Activated T-cell treated with anti-CD3 and anti-CD28 coated beads for 48 hours (primary cell): ENCODE measurements at places on chromosomes 6 and 20.

DNA sequence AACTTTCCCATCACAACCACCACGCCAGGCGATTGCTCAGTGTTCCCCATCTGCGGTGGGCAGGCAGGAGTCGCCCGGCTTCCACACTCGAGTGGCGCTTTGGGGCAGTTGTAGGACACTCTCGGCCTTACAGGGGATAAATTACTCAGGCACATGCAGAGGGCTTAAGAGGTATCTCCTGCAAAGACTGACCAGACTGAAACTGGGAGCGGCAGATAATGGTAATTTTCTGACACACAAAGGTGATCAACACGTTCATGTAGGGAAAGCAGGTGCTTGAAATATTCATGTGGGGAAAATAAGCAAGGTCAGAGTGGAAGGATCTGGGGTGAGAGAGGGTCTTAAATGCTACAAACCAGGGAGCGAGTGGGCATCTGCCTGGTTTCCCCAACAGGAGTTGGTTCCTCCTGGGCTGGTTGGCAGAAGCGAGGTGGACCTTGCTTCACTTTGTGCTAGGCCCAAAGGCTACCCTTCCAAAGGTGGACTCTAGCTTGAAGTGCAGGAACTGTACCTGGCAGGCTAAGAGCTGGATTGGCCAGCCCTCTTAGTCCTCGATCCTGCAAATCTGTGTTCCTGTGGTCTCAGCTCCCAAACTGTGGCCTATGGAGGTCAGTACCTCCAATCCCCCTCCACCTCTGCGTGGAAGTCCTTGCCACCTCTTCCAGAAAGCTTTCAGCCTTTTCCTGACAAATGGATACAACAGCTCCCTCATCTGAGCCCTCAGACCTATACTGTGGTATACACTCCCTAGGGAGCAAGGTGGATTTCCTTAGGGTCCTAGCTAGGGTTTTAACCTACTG is 16.7 kb downstream of the PLAGL2 start:
- no peak for DNase-seq

DNA sequence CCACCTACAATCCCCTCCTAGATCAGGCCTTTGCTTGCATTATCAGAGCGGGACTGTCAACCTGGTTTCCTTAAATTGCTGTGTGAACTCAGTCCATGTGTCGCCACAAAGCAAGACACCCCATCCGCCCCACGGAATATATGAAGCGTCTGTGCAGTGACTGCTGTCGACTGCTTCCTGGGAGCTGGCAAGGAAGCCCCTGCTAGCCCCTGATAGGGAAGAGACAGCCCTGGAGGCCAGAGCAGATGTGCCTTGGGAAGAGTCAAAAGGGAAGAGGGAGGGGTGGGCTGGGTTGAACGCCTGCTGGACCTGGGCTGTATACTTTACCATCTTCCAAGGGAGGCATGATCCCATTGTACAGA is 44.1 kb upstream of the APCDD1L start:
- no peak for DNase-seq

DNA sequence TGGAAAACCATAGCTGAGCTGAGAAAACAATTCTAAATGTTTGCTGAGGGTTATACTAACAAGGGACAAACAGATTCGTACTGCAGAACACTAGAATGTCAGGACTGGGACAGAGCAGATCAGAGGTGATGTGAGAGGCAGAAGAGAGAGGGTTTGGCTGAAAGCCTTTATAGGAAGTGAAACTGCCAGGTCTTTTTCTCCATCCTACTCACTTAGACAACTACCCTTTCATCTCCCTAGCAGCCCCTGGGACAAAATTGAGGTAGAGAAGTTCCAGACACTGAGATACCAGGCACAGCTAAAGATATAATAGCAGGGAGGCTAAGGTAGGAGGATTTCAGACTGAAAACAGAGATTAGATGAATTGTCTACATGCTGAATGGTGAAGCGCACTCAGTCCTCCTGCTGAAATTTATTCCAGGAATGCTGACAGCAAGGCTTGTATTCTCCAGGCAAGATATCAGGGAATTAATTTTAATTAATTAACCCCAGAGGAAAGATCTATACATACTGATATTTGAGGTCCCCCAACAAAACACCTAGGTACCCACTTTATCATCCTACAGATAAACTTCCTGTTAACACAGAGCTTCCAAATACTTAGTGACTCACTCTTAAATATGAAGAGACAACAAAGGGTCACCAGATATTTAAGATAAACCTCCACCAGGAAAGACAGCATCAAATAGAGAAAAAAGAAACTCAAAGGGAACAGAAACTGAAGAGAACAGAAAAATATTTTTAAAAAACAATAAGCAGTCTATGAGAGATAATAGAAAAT is 12.6 kb upstream of the EIF2S2 start:
- DNase-seq, result no peak

GRCh38 chr20:43388268-43389002 is 69.3 kb upstream of the SRSF6 start:
- no peak for DNase-seq

GRCh38 chr6:13923527-13924145 is 1.1 kb upstream of the RNF182 start:
- DNase-seq, result no peak

- peak; percentile 48 for DNase-seq
These were observed 1.4 kb downstream of the TFEB start for GRCh38 chr6:41733707-41734665.

DNA sequence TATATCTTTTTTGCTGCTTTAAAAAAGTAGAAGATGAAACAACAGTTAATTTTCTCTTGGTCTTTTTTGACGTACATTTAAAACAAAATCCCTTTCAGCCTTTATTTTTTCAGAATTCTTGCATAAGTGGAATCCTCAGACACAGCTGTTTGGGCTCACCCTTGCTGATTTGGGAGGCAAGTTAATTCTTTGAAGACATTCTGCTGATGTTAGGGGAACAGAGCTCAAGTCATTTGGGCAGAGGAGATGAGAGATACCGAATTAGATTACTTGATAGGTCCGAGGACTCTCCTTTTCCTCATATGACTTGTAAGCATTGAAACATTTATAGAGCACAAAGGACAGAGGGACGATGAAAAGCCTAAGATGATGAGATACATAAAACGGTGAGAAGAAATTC is 567.9 kb upstream of the CITED2 start:
- no peak for DNase-seq

DNA sequence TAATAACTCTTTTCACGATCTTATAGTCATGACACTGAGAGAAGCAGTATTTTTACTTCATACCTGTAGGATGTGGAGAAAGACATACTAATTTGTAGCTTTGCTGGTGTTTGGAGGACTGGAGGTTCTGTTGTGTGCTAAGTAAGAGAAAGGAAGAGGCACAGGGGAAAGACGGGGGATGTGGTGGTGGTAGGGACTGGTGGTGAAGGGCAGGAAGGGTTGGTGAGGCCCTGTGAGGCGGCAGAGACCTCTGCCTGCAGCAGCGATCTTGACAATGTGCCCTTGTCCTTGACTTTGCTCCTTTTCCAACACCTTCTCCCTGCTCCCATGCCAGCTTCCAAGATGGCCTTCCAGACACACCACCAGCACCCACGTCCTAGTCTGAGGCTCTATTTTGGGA is 32.6 kb upstream of the MPC1 start:
- DNase-seq, result no peak

DNA sequence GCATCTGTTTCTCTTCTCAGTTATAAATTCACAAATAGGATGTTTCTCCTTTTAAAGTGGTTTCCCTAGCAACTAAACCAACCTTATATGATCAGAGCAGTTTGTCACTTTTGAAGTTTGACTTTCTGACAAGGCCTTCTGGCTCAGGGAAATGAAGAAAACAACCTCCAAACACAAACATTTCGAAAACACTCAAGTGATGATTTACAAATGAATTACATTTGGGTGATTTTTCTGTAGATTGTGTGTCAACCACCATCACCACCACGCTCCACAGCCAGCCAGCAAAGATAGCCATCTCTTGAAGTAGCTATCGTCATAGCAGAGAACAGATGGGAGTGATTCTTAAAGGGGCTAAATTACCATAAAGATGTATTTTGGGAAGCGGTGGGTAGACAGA is 16.5 kb upstream of the MLIP start:
- no peak for DNase-seq

DNA sequence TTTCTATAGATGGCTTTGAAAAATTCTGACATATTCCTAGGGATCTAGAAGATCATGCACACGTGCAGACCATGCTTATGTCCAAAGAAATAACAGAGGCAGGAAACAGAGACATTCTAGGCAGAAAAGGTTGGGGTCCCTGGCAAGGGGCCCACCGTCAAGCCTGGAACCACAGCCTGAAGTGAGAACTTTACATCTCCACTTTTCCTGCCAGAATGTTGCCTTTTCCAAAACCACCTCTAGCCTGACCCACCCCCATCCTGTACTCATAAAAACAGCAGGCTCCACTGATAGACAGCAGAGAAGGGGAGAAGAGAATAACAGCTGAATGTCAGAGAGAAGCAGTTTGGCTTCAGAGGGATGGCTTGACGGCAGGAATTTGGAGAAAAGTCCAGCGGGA is 257.3 kb upstream of the NT5E start:
- DNase-seq, result no peak

GRCh38 chr6:96611342-96611991 is 48.5 kb downstream of the FHL5 start:
- no peak for DNase-seq

DNA sequence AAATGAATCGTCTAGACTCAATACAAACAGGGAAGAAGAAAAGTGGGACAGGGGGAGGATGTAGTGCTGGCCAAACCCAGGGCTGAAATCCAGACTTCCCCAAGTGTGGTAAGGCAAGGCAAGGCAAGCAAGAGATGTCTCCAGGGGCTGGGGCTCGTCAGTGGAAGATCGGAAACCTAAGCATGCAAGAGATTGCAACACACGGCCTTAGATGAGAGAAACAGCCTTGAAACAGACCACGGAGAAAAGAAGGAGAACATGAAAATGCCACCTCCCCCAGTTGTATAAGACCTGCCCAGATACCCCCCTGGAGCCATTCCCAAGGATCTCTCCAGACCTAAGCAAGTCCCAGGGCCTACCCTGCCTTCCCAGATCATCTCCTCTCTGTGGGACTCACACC is 20.0 kb downstream of the VEGFA start:
- no peak for DNase-seq

- DNase-seq, result no peak
These were observed 235.0 kb upstream of the GMDS start for GRCh38 chr6:2480267-2480966.

DNA sequence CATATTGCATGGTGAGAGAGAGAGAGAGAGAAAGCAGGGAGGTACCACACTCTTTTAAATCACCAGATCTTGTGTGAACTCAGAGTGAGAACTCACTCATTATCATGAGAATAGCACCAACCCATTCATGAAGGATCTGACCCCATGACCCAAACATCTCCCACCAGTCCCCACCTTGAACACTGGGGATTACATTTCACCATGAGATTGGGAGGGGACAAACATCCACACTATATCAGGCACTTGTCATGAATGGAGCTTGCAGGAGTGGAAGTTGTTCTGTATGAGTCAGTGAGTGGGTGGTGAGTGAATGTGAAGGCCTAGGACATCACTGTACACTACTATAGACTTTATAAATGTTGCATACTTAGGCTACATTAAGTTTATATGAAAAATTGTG is 47.7 kb upstream of the RNF182 start:
- DNase-seq, result no peak

- peak; percentile 27 for DNase-seq
These were observed 8.1 kb upstream of the ZBP1 start for GRCh38 chr20:57628047-57628961.

DNA sequence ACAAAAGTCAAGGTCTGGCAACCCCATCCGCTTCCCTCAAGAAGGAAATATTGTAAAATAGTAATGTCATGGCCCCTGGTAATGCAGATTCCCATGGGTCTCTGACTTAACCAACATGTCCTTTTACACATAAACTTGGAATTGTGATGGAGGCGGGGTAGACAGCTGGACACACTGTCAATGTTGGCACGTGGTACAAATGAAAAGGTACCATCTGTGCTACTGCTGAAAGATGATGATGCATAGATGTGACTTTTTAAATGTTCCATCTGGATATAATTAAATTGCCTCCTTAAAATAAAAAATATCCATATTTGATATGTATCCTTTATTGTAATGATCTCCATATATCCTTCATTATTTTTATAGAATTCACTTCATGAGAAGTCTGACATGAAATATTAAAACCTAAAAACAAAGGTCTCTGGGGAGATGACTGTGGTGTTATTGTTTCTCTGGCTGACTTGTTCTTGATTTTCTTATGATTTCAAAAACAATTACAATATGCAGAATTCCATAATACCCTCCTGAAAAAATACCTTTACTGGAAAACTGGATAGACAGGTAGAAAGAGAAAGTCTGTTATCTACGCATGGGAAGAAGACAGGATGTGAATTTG is 104.5 kb downstream of the MKKS start:
- DNase-seq, result no peak

DNA sequence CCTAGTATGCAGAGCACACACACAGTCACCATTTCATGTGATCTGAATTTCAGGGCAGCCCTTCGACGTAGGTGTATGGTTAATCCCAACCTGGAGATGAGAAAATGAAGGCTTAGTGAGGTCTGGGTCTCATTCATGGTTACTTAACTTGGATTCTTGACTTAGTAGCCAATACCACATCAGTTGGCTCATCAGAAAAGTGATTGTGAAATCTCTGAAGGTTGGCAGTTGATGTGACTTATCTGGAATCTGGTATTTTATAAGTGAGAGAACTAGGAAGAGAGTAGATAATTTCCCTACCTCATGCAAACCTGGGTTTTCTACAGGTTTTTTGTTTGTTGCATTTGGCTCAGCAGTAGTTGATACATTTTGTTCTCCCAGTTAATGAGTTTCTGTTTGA is 123.7 kb downstream of the CCDC170 start:
- DNase-seq, result no peak

DNA sequence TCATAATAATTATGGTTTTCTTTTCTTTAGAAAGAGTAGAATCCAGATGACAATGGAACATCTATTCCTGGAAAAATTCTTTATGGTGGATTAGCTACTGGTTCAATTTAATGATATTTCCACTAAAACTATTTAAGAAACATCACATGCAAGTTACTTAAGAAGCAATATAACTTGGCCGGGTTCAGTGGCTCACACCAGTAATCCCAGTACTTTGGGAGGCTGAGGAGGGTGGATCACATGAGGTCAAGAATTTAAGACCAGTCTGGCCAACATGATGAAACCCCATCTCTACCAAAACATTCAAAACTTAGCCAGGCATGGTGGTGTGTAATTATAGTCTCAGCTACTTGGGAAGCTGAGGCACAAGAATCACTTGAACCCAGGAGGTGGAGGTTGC is 65.9 kb upstream of the SMLR1 start:
- DNase-seq, result no peak

- DNase-seq, result no peak
These were observed 9.2 kb downstream of the PACRG start for GRCh38 chr6:162736961-162737360.
